Activated naive CD8-positive, alpha-beta T cell treated with anti-CD3 and anti-CD28 coated beads for 36 hours (primary cell): ENCODE measurements at places on chromosomes 3 and 15.

GRCh38 chr3:111838133-111838532 is 20.9 kb upstream of the PHLDB2 start:
- no peaks in the 10 kb centered on the region for H3K27me3 ChIP-seq
- no peak for DNase-seq
- no peaks in the 10 kb centered on the region for H3K4me1 ChIP-seq
- no peaks in the 10 kb centered on the region for H3K36me3 ChIP-seq
- no peak overlapping the region for H3K27ac ChIP-seq

GRCh38 chr15:99239545-99240198 is 9.7 kb downstream of the TTC23 start:
- peaks cover 6% of the 10 kb centered on the region for H3K36me3 ChIP-seq
- peaks cover 10% of the 10 kb centered on the region for H3K4me1 ChIP-seq
- H3K27me3 ChIP-seq = peaks cover 41% of the 10 kb centered on the region
- peak overlapping the region; percentile 31 for H3K27ac ChIP-seq

DNA sequence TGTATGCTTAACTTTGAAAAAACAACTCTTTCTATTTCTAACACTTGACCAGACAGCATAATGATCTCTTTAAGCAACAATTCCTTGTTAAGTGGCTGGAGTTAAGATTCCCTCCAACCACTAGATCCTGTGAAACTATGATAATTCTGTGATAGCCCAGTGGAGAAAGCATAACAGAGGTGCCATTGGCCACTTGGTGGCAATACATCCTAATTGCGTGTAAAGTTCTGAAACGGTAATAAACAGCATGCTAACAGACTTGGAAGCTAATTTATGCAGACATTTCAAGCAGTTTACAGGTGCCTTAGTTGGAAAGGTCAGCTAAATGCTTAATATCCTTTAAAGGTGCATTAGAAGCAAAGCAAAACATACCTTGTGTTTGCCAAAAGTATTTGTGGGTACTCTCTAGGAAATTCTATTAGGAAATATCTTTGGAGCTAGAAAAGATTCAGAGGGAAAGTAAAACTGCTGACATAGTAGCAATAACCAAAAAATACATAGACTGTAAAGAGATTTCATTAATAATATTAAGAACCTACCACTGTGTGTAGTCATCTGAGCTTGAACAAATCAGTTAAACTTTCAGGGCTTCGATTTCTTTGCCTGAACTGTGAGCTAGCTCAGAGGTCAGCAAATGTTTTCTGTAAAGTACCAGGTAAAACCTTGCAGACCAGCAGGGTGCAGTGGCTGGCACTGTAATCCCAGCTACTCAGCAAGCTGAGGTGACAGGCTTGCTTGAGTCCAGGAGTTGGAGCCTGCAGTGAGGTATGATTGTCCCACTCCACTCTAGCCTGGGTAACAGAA is 19.0 kb upstream of the CSTA start:
- H3K27me3 ChIP-seq = peaks cover 4% of the 10 kb centered on the region
- no peak overlapping the region for H3K27ac ChIP-seq
- DNase-seq = no peak
- H3K36me3 ChIP-seq = no peaks in the 10 kb centered on the region

GRCh38 chr15:93707751-93708150 is 523.6 kb upstream of the MCTP2 start:
- H3K36me3 ChIP-seq = no peaks in the 10 kb centered on the region
- no peak overlapping the region for H3K4me3 ChIP-seq
- H3K4me1 ChIP-seq = no peaks in the 10 kb centered on the region
- no peaks in the 10 kb centered on the region for H3K27me3 ChIP-seq
- DNase-seq = no peak

GRCh38 chr3:50592568-50592967 is 19.0 kb downstream of the CISH start:
- no peak for DNase-seq
- H3K36me3 ChIP-seq = peaks cover 28% of the 10 kb centered on the region
- H3K4me3 ChIP-seq = peak overlapping the region; percentile 67
- H3K4me1 ChIP-seq = peaks cover 70% of the 10 kb centered on the region
- no peaks in the 10 kb centered on the region for H3K27me3 ChIP-seq

DNA sequence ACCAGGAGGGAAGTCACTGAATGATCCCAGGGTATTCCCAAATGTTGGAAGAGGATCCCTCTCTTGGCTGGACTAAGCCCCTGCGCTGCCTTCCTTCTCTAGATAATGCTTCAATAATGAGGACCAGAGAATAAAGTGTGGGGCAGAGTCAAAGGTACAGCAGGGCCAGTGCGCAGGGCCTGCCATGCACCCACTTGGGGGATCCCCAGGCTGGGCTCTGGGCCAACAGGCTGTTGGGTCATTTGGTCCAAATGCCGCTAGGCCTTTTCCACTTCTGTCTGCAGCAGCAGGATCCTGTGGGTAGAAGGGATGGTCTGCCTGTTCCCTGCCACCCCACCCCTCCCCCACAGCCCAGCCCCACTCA is 5.7 kb upstream of the CLK3 start:
- no peak overlapping the region for H3K27ac ChIP-seq
- H3K27me3 ChIP-seq = no peaks in the 10 kb centered on the region
- H3K4me1 ChIP-seq = peaks cover 12% of the 10 kb centered on the region
- no peaks in the 10 kb centered on the region for H3K36me3 ChIP-seq
- no peak overlapping the region for H3K4me3 ChIP-seq
- DNase-seq = no peak

- no peak for DNase-seq
- H3K27me3 ChIP-seq = no peaks in the 10 kb centered on the region
- H3K4me3 ChIP-seq = no peak overlapping the region
- H3K36me3 ChIP-seq = no peaks in the 10 kb centered on the region
Observed at GRCh38 chr3:166527325-166527724, 690.1 kb upstream of the BCHE start.

DNA sequence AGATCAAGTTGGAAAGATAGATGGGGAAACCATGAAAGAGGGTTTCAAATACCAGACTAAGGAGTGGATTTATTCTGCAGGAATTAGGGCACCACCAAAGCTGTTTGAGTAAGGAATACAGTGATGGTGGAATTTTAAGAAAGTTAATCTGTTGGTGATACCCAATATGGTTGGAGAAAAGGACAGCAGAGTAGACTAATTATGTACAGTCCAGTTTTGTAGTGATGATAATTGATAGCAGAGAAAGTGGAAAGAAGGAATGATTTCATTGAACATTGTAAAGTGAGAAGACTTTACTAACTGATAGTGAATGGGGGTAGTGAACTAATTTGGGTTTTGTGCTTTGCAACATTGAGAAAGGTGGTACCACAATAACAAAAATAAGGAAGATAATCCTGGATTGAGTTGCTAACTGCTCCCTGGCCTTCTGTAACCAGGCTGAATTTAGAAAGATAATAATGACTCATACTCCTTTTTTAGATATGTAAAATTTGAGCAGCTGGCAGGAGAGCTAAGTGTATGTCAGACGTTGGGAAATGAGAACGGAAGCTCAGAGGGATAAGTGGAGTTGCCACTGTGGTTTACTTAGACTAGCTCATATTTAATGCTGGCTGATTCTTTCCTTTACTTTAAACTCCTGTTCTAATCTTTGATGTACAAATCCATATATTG is 16.9 kb downstream of the TCAIM start:
- peaks cover 3% of the 10 kb centered on the region for H3K4me1 ChIP-seq
- no peaks in the 10 kb centered on the region for H3K27me3 ChIP-seq
- DNase-seq = no peak

DNA sequence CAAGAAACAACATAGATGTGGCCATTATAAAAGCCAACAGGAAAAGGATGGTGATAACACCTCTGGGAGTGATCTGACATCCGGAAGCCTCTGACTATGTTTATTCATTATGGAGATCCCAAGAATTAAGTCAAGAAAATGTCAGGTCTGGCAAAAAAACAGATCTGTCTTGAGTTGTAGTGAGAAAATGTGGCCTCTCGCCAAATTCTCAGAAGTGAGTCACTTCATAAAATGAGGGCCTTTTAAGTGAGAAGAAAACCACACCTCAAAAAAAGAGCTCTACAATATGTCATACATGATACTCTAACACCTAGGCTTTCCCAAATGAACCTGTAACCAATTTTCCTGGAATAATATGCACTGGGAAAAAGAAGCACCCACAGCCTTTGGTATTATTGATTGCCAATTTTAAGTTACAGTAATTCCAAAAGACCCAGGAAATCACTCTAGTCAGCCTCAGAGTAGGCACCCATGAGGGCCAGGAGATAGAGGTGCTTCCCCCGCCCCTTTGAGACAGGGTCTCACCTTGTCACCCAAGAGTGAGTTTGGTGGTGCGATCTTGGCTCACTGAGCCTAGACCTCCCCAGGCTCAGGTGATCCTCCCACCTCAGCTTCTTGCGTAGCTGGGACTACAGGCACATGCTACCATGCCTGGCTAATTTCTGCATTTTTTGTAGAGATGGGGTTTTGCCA is 38.0 kb downstream of the CCR3 start:
- peaks cover 18% of the 10 kb centered on the region for H3K36me3 ChIP-seq
- H3K27ac ChIP-seq = peak overlapping the region; percentile 61
- peaks cover 69% of the 10 kb centered on the region for H3K4me1 ChIP-seq
- peaks cover under 1% of the 10 kb centered on the region for H3K27me3 ChIP-seq

GRCh38 chr15:25236143-25236860 is 202.5 kb downstream of the UBE3A start:
- no peaks in the 10 kb centered on the region for H3K27me3 ChIP-seq
- no peaks in the 10 kb centered on the region for H3K36me3 ChIP-seq
- DNase-seq = no peak

DNA sequence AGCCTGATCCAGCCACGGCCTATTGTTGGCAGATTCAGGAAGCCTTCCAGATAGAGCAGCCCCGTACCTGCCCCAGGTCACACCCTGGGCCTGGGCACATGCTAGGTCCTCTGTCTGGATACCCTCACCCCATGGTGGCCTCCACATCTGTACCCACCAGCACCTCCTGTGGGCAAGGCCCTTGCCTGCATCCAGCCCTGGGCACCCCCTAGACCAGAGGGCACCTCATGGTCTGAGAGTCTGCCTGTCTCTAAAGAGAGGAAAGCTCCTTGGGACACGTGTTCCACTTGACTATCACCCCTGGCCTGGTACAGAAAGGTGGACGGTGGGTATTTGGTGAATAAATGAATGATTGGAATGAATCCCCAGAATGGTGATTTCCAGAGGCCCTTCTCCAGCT is 8.9 kb upstream of the COMMD4 start:
- no peaks in the 10 kb centered on the region for H3K4me1 ChIP-seq
- no peaks in the 10 kb centered on the region for H3K36me3 ChIP-seq
- no peak for DNase-seq
- H3K4me3 ChIP-seq = no peak overlapping the region
- H3K27me3 ChIP-seq = no peaks in the 10 kb centered on the region

GRCh38 chr15:90184786-90185704 is 16.1 kb upstream of the SEMA4B start:
- peak; percentile 57 for DNase-seq
- H3K27ac ChIP-seq = peak overlapping the region; percentile 25
- peak overlapping the region; percentile 75 for H3K4me3 ChIP-seq
- H3K4me1 ChIP-seq = peaks cover 7% of the 10 kb centered on the region

GRCh38 chr15:33328106-33328505 is 17.3 kb downstream of the RYR3 start:
- no peak for DNase-seq
- H3K4me1 ChIP-seq = peaks cover 12% of the 10 kb centered on the region
- H3K4me3 ChIP-seq = no peak overlapping the region
- H3K27me3 ChIP-seq = peaks cover 10% of the 10 kb centered on the region

GRCh38 chr3:83034806-83035703 is 1273.6 kb upstream of the GBE1 start:
- no peak overlapping the region for H3K4me3 ChIP-seq
- H3K36me3 ChIP-seq = no peaks in the 10 kb centered on the region
- DNase-seq = no peak
- H3K27me3 ChIP-seq = no peaks in the 10 kb centered on the region

DNA sequence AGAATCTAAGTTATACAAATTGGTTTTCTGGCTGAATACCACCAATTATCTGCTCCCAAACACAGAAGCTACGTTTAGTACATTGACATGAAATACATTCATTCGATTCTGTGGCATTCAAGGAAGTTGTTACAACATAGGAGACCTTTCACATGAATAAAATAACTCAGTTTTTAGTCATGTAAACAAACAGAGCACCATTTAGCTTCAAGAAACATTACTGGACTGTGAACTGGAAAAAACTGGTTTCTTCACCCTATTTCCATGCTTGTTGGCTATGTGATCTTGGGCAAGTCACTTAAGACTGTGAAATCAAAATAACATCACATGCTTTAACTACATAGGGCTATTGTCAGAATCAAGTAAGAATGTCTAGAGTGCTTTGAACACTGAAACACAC is 46.2 kb downstream of the NRG4 start:
- H3K4me3 ChIP-seq = no peak overlapping the region
- H3K27me3 ChIP-seq = no peaks in the 10 kb centered on the region
- H3K27ac ChIP-seq = no peak overlapping the region

DNA sequence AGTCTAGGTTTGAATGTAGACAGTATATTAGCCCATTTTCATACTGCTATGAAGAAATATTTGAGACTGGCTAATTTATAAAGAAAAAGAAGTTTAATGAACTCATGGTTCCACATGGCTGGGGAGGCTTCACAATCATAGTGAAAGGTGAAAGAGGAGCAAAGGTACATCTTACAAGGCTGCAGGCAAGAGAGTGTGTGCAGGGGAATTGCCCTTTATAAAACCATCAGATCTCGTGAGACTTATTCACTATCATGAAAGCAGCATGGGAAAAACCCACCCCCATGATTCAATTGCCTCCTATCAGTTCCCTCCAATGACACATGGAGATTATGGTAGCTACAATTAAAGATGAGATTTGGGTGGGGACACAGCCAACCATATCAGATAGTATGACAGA is 440.1 kb upstream of the ARHGEF26 start:
- no peaks in the 10 kb centered on the region for H3K36me3 ChIP-seq
- no peak overlapping the region for H3K4me3 ChIP-seq
- no peak overlapping the region for H3K27ac ChIP-seq

DNA sequence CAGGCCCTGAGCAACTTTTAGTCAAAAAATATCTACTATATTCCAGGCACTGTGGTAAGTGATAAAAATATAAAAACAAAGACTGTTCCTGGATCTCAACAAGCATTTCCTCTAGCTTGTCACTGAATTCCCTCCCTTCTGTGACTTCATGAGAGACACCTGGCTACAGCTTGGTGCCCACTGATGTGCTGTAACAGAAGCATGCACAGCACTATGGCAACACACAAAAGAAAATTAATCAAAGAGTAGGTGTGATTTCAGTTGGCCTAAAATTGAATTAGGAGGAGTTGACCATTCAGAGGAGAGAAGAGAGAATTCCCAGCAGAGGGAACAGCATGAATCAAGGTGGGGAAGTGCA is 158.9 kb upstream of the LPP start:
- H3K27me3 ChIP-seq = no peaks in the 10 kb centered on the region
- H3K27ac ChIP-seq = peak overlapping the region; percentile 76
- H3K4me3 ChIP-seq = no peak overlapping the region
- H3K4me1 ChIP-seq = peaks cover 53% of the 10 kb centered on the region

DNA sequence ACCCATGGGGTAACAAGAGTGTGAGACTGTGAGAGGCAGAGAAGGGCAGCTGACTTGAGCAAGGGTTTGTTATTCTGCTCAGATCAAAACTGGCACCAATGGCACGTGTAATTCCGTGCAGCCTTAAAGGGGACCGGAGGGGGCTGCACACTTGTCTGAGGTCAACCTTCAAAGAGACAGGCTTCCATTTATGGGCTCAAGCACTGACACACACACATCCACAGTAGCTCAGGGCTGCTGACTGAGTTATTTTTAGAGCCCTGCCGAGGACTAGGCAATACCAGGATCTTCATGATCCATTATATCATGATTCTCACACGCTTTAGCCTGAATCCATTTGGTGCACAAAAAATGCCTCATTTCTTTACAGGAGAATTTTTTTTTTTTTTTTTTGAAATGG is 20.6 kb upstream of the SPTBN5 start:
- H3K4me1 ChIP-seq = peaks cover 3% of the 10 kb centered on the region
- H3K27ac ChIP-seq = no peak overlapping the region
- H3K27me3 ChIP-seq = no peaks in the 10 kb centered on the region
- H3K36me3 ChIP-seq = peaks cover 2% of the 10 kb centered on the region
- DNase-seq = no peak
- no peak overlapping the region for H3K4me3 ChIP-seq
